Activated CD4-positive, alpha-beta T cell treated with anti-CD3 and anti-CD28 coated beads for 24 hours (primary cell): ENCODE measurements at places on chromosomes 12 and 14.

- no peak for DNase-seq
Measured at GRCh38 chr12:19404242-19404880, 34.9 kb upstream of the AEBP2 start.

DNA sequence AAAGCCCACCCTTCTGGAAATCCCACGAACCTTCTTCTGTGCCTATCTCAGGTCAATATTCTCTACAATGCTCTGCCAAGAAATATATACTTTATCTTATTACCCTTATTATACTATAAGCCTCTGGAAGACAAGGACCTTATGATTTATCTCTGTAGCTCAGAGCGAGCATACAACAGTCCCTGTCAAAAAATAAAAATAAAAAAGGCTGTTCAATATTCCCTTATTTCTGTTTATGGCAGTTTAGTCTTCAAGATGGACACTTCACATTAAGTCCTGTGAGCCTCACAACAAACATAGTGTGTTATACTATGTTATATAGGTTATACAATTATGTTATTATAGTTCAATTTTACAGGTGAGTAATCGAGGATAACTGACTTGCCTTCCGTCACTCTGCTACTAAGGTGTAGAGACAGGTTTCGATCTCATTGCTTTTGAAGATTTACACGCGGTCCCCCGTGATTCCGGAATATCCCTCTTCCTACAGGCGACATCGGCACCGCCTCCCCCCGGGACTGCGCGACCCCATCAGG is 562 bp downstream of the EAPP start:
- DNase-seq: no peak

- no peak for DNase-seq
Measured at GRCh38 chr14:65872536-65872935, 460.0 kb downstream of the FUT8 start.

GRCh38 chr12:127594351-127594970 is 672.5 kb upstream of the TMEM132C start:
- DNase-seq: no peak

- no peak for DNase-seq
Measured at GRCh38 chr12:91985002-91985787, 160.5 kb downstream of the BTG1 start.

DNA sequence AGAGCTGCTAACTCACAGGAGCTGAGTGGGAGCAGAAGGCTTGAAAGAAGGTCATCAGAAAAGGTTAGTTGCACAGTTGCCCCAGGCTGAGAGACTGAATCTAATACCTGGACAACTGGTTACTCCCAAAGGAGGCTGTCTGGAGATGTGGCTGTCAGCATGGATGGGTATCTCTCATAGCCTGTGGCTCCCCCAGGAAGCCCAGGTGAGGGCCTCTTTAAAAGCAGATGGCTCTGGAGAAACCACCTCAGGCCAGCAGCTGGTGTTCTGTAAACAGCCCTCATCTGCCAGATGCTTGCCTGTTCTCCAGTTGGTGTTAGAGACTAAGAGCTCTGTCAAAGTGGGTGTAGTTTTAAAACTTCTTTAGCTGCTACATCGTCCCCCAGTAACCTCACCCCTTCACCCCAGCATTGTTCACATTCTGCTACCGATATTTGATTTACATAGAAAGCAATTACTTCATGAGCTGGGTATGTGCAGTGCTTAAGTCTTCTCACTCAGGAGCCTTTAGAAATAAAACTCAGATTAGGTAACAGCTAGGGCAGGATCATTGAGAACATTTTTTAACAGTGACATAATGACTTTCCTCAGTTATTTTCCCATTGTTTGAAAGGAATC is 25.8 kb downstream of the DACT1 start:
- DNase-seq: no peak

DNA sequence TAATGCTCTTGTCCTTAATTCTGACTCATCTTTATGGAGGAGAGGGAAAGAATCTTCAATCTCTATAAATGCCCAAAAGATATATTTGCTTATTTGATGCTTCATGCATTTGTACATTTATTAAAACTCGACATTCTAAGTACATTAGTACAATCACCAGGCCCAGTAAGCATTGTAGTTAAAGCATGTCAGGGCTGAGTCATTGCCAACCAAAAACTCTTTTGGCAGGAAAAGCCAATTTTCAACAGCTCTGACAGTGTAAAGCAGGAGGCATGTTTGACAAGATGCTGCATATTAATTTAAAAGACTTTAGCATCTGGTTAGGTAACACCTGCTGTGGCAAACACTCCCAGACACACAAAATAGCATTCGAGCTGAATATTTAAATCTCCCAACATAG is 290.9 kb downstream of the PPFIA2 start:
- DNase-seq: no peak

- no peak for DNase-seq
Measured at GRCh38 chr14:95474941-95475340, 41.5 kb downstream of the SYNE3 start.

GRCh38 chr14:22980672-22981089 is 1.7 kb downstream of the AJUBA start:
- DNase-seq: no peak

DNA sequence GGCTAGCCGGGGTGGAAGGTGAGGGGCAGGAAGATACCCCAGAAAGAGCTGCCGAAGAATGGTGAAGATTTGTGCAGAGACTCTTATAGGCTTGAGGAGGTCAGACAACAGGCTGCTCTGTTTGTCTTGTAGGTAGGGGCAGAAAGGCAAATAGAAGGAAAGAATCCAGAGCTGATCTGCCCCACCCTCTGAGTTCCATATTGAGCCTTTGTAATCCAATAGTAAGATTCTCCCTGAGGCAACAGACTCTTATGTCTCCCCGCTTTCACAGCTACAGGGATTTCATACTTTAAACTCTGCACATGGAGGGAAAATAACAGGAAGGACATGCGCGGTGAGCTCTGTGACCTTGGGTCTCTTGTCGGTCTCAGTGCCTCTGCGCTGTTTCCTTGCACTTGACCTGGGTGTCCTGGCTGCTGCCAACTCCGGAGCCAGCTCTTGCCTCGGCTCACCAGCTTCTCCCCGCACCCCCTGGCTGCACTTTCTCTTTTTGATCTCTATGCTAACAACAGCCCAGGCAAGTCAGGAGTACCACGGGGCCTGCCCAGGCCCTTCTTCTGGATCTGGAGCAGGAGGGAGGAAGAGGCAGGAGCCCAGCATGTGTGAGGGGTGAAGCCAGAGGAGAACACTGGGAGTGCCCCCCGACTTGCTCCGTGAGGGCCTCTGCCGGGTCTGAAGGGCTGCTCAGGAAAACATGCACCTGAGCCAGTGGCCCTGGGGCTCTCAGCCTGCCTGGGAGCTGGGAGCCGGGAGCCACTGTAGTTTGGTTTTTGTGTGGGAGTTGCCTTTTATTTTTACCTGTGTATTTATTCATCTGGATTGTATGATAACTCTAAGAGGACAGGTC is 75.8 kb downstream of the PPP1R36 start:
- DNase-seq: no peak

- no peak for DNase-seq
Measured at GRCh38 chr12:24888813-24889212, 60.1 kb downstream of the BCAT1 start.

GRCh38 chr14:84128050-84128449 is 1401.9 kb upstream of the FLRT2 start:
- no peak for DNase-seq

DNA sequence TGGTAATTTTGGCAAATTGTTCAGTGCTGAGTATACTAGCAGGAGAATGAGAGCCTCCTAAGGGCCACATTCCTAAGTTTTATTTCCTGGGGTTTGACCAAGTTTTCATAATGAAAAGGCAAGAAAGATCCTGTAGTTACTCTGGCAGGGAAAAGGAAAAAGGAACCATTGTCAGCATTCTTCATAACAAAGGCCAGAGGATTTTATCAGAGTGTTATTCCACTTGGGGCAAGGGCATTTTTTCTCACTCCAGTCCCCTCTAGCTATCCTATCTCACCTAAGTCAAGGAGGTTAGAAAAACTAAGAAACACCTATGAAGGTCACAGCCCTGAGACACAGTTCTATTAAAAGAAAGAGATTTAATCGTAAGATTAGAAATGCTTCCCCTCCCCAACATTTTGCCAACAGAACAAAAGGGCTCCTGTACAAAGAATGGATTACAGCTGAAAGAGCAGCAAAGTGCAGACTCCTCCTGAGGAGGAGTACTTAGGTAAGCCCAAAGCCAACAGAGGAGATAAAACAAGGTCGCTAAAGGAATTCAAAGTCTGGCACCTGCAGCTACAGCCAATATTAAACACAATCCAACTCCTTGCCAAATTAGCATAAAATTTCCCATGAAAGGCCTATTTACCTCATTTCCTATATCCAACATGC is 162.4 kb downstream of the GALC start:
- DNase-seq: no peak
